Activated gamma-delta T cell (primary cell): ENCODE measurements at places on chromosomes 3 and 15.

- DNase-seq = no peak
These were observed 18.7 kb downstream of the TGM4 start for GRCh38 chr3:44893097-44893496.

- DNase-seq = no peak
These were observed 36.8 kb downstream of the ATP1B3 start for GRCh38 chr3:141913150-141913811.

DNA sequence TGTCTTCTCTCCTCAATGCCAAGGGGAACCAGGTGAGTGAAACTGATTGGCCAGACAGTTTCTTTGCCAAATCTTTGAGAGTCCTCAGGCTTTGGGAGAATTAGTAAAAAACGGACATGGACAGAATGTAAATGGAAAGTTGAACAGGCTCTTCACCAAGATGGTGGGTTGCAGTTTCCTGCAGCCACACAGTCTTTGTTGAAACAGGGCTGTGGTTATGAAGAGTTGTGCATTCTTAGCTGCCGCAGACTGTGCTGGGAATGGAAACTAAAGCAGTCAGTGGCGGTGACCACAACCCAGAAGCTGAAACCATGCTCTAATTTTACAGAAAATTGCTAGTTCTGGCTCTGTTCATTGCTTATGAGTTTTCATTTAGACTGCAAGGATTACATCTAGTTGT lies 42.1 kb upstream of the TASOR start:
- DNase-seq = no peak

DNA sequence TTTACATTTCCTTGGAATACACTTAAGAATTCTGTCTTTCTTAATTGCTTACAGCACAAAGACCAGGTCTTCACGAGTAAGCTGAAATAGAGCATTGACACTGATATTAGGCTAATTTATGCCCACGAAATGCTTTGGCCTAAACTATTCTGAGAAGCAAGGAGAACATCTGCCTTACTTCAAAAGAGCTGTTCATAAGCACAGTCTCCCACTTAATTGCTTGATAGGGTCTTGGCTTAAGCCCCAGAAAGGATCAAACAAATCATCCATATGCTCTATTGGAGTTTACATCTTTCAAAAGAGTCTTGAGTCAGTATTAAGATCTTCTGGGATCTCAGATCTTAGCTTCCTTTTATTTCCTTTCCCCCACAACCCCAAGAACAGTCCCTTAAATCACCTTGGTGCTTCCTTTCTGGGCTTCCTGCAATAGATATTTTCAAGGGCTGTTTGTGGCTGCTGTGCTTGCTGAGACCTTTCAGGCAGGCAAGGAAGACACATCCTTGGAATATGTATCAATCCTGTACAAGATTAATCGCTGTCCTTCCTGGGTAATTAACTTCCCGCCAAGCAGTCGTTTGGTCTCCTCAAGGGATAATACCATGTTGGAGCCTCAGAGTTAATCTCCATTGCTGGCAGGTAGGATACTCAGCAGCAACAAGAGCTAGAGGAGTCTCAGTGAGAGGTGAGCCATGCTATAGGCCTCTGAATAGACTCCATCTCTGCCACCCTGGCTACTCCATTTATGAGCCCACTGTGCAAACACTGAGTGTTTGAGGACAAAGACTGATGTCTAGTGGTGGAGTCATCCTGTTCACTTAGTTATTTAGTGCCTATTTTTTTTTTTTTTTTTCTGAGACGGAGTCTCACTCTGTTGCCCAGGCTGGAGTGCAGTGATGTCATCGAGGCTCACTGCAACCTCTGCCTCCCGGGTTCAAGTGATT lies 37.1 kb downstream of the TMEM158 start:
- no peak for DNase-seq

- no peak for DNase-seq
These were observed 66.4 kb upstream of the KBTBD8 start for GRCh38 chr3:66931699-66932098.

DNA sequence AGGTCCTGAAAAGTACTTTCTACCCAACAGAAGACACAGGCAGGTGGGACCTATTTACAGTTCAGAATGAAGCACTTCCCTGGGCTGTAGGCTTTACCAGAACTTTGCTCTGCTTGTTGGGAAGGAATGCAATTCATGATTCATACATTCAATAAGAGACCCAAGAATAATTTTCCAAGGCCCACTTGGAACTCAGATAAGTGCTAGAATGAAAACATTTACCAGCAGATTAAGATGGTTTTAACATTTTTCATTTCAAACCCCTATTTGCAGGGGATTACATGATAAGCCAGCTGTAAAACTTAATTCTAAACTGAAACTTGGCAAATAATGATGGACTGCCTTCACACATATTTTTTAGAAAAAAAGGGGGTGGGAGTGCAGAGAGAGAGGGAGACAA lies 417.2 kb downstream of the ERC2 start:
- no peak for DNase-seq

GRCh38 chr15:35078221-35078915 lies 6.7 kb downstream of the NANOGP8 start:
- no peak for DNase-seq

GRCh38 chr15:51904931-51905330 lies 66.6 kb downstream of the LEO1 start:
- DNase-seq = no peak

GRCh38 chr15:58742022-58742813 lies 7.3 kb downstream of the ADAM10 start:
- DNase-seq = no peak

DNA sequence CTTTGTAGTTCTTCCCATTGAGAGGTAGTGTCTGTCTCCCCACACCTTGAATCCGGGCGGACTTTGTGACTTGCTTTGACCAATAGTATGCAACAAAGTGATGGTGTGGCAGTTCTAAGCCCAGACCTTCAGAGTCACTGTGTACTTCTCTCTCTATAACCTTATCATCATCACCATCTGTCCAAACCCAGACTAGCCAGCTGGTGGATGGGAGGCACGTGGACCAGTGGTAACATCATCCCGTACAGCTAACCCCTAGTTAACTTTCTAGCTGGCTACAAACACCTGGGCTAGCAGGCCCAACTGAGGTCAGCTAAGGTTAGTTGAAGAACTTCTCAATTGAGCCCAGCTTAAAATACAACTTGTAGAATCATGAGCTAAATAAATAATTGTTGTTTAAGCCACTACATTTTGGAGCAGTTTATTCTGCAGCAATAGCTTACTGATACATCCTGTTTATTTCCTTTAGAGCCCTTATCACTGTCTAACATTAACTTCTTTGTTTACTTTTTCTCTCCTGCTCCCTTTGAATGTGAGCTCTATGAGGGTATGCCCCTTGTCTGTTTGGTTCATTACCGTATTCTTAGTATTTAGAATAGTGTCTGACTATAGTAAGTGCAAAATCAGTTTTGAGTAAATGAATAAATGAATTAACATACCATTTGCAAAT lies 11.5 kb upstream of the CCR9 start:
- no peak for DNase-seq

DNA sequence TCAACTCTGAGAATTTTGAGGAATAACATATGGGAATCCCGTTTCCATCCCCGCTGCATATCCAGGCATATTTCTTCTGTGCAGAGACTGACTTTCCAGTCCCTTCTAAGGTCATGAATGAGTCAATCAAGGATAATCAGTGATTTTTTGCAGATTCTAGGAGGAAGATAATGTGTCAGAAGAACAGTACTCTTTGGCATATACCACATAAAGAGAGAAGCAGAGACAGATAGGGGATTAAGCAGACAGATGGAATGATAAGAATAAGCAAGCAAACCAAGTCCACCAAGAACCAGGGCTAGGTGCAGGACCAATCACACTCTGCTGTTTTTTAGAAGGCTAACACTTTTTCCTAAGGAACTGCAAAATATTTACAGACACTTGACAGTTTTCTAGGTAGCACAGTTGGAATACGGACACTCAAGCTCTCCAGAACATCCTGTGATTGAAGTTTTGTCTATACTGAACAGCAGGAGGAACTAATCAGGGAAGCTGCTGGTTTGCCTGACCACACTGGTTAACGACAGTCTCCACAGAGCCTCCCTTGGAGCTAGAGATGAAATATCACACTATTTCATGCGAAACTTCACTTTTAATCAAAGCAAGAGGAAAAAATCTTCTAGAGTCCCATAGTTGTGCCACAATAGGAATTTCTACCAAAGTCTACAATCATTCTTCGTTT lies 450.0 kb upstream of the KCNMB2 start:
- no peak for DNase-seq

GRCh38 chr15:82933576-82933975 lies 18.9 kb downstream of the HOMER2 start:
- no peak for DNase-seq

GRCh38 chr15:34116620-34117019 lies 14.7 kb downstream of the PGBD4 start:
- DNase-seq = no peak

- DNase-seq = no peak
These were observed 489.4 kb upstream of the IL12A start for GRCh38 chr3:159499031-159499793.

DNA sequence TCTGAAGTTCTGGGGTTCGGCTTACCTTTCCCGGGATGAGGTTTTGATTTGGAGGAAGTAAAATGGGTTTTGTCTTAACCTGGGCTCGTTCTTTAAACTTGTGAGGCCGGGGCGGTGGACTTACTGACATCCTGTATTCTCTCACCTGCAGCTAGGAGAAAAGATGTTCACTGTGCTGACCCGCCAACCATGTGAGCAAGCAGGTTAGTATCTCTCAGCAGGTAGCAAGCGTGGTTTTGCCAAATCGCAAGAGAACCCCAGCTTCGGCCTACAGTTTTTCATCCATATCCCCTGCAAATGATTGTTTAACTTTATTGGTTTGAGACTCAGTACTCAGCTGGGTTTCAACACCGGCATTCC lies 891 bp downstream of the ENTPD3 start:
- no peak for DNase-seq

DNA sequence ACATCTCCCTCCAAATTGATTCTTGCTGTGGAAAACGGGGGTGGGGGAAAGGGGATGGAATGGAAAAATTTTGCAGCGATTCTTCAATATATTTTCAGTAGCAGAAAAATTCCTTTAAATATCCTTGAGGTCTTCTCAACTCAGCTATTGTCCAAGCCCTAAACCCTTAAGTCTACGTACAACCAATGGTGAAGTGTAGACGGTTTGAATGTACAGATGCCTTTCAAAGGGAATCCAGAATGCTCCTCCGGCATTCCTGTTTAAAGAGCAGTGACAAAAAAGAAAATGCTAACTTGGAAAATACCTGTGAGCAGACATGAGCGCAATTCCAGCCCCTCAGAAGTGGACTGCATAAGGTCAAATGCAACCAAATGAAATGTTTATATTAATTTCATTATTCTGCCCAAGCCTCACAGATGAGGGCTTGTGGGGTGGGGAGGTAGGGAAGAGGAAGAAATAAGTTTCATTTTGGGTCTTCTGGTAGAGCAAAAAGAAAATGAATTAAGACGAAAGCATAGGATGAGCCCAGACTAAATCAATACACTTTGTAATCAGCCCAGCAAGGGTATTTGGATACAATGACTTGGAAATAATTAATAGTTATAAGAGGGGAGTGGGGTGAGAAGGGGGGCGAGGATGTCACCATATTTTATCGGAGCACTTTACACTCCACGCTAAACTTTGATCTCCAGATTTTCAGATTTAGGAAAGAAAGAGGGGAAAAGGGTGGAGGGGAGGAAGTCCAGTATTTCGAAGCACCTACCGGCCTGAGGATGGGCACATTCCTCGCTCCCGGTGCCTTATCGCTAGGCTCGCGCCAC lies 2.7 kb downstream of the FOXP1 start:
- no peak for DNase-seq

DNA sequence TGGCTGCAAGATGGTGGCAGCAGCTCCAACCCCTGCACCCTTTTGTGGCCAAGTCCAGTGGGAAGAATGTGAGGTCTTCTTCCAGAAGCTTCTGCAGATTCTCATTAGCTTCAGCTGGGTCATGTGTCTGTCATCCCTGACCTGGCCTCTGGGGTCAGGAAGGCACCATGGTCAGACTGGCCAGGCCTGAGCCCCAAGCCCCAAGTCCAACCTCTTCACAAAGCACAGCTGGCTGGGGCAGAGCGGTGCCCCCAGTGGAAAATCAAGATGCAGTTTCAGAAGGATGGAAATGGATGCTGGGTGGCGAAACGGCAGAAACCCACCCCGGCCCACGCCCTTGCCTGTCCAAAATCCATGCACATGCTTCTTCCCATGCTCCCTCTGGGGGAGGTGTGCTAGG lies 15.9 kb upstream of the GATA2 start:
- no peak for DNase-seq

DNA sequence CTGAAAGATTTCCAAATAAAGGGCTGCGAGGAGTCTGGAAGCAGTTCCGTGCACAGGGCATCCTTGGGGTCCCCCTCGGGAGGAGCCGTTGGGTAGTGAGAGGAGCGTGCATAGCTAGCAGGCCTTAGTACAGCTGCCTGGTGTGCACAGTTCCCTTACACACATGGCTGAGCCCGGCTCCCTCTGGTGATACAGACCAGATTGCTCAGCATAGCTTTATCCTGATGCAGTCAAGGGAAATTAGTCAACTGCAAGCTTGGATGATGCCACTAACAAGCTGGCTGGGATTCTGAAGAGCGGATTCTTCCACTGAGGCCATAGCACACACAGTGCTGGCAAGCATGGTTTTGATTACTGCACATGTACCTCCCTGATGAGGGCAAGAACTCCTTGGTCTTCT lies 349.4 kb downstream of the LRTM1 start:
- no peak for DNase-seq

DNA sequence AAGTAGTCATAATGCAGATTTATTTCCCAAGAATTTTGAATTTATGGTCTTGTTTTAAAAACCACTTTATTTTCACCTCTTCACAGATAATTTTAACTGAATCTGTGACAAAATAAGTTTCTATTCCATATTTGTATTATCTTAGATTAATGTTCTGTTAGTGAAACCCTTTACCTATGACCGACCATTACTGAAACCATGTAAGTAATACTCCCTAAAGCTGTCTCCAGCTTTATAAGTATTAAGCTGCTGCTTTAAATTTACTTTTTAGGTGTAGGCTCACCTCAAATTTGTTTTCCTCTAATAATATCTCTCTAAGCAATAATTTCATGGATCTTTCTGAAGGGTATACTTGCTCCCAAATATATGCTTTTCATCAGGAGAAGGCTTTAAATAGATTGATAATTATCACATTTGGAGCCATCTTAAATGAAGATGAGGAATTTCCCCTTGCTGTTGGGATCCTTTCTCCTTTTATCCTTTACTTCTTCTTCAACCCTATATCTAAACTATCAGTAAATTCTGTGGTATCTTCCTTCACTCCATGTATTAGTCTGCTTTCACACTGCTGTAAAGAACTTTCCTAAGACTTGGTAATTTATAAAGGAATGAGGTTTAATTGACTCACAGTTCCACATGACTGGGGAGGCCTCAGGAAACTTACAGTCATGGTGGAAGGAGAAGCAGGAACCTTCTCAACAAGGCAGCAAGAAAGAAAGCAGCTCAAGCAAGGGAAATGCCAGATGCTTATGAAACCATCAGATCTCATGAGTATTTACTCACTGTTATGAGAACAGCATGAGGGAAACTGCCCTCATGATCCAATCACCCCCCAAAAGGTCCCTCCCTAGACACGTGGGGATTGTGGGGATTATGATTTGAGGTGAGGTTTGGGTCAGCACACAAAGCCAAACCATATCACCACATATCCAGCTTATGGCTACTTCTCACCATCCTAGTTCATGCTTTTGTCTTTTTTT lies 92.3 kb upstream of the P2RY1 start:
- no peak for DNase-seq

- DNase-seq = no peak
These were observed 9.5 kb downstream of the CAV3 start for GRCh38 chr3:8743021-8743601.

- no peak for DNase-seq
These were observed 60.2 kb upstream of the ABHD2 start for GRCh38 chr15:89028036-89028435.

- DNase-seq = no peak
These were observed 101.3 kb downstream of the LRRK1 start for GRCh38 chr15:101020451-101020850.
